NCI-H1092 (cell line): ENCODE measurements at places on chromosomes 12 and 14.

DNA sequence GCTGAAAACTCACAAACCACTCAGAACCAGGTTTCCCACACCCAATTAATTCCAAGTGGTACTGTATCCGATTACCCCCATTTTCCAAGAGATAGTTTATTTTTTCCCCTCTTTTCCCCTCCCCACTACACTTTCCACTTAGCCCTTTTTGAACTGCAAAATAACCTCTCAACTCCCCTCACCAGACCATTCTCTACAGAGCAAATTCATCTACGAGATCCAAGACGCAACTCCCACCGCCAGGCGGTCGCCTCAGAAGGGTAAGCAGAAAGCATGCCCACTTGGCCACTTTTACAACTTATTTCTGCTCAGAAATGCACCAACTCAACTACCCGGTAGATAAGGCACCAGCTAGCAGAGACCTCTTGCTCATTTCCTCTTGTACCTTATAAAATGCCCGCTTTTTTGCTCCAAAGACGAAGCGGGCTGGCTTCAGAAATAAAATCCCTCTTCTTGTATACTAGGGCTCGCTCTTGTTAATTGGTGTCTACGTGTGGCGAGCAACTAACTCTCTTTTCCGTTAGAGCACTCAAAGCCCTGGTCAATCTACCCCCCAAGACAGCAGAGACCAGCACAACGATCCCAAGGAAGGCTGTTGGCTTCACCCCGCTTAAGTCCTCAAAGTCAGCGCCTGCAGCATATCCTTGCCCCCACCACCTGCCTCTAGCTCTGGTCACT, 910 bp upstream of the SRP54 start:
- DNase-seq, result no peak

DNA sequence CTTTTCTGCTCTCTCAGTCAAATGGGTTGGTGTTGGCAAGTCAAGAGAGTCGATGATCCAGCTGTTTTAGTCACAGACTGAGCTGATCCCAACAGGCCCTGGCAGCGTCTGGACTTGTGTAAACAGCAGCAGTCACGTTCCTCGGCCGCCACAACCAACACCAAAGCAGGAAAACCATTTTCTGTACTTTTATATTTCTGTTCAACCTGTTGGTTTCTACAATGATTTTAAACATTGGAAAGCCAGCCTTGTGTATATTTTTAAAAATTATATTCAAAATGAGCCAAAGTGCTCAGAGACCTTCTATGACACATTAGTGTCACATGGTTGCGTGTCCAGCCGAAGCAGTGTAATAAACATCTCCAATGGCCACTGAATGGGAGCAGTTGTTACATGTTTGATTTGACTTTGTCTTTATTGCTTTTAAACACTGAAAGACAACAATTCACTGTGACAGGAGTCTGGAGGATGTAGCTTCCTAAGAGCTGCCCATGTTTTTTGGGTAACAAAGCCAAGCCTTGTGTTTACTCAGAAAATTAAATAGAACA, 5.9 kb upstream of the SIVA1 start:
- DNase-seq, result peak; percentile 57

DNA sequence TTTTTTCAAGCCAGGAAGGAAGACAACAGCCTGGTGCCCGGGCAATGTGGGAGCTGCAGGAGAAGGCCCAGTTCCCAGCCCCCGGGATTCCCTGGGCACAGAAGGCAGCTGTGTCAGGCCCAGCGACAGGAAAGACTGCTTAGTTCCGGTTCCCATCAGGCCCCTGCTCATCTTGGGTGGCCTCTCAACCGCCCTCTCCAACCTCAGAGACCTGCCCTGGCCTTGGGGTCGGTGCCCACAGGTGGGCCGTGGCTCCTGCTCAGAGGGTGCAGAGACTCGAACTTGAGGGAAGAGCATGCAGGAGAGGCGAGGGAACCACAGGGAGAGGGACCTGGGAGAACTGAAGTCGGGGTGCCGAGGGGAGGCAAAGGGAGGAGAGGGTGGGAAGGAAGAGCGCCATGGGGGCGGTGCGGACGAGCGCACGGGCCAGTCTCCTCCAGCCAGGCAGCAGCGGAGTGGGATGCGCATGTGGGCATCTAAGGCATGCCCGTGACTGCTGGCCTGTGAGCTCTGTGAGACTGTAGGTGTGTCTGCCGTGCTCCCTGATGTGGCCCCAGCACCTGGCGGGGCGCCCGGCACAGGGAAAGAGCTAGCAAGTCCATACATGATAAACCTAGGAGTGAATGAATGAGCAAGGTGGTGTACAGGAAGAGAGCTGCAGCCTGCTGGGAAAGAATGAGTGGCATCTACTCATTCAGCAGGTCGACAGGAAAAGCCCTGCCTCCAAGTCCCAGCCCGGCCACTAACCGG, 42.7 kb downstream of the SSH1 start:
- DNase-seq, result no peak

DNA sequence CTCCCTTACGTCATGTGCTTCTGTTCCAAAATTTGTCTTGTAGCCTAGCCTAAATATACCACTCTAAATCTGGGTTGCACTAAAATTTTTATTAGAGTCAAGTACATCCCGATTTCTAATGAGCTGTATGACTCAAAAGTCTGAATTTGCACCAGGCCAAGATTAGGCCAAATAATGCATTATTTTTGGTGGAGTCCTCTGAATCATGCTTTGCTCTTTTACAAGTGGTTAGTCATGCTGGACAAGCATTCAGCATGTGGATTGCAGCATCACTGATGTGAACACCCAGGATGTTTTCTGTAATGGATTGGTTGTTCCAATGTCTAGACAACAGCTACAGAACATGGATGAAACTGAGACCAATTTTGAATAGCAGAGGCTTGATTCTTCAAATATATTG, 23.7 kb downstream of the HEBP1 start:
- DNase-seq, result no peak

DNA sequence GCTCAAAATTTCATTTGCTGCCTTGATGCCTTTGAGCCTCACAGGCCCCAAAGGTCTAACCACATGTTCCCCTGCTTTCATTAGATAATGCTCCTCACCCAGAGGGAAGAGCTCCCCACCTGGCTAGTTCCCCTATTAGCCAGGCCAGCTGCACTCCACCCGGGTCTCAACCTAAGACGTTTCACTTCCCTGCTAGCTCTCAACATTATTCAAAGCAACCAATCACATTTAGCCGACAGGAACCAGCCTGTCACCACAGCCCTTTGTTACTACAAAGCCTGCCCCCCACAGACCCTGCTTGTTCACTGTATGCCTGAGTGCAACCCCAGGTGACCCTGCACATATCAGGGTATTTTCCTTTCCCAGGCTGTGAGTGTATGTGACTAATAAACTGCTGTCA, 78.6 kb downstream of the SLC15A5 start:
- DNase-seq, result no peak

GRCh38 chr14:87108726-87109125, 884.3 kb downstream of the GALC start:
- DNase-seq, result no peak

GRCh38 chr12:86193931-86194330, 62.3 kb downstream of the MGAT4C start:
- DNase-seq, result no peak

DNA sequence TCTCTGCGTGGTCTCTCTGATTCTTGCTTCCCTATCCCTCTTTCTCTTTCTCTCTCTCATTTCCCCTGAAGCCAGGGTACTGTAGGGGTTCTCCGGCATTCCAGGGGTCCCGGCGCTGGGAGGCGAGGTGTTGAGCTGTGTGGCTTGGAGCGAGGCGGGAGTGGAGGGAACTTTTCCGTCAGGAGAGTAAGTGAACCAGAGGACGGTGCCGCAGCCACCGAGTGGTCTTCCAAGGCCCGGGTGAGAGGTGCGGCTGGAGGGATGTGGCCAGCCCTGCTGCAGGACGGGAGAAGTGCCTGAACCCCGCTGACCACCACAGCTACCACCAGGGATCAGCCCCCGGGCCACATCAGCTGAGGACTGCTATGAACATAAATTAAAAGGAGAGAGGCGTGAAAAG, 68.2 kb upstream of the FAM181A start:
- DNase-seq, result no peak

- no peak for DNase-seq
Measured at GRCh38 chr14:92625213-92625612, 111.6 kb downstream of the RIN3 start.

GRCh38 chr12:104207416-104208205, 8.0 kb upstream of the TXNRD1 start:
- no peak for DNase-seq

- no peak for DNase-seq
Measured at GRCh38 chr14:97196336-97196735, 399.2 kb downstream of the VRK1 start.

GRCh38 chr12:98227162-98227561, 288.2 kb upstream of the TMPO start:
- no peak for DNase-seq

GRCh38 chr14:38880643-38881524, 222.2 kb downstream of the SEC23A start:
- DNase-seq, result no peak

DNA sequence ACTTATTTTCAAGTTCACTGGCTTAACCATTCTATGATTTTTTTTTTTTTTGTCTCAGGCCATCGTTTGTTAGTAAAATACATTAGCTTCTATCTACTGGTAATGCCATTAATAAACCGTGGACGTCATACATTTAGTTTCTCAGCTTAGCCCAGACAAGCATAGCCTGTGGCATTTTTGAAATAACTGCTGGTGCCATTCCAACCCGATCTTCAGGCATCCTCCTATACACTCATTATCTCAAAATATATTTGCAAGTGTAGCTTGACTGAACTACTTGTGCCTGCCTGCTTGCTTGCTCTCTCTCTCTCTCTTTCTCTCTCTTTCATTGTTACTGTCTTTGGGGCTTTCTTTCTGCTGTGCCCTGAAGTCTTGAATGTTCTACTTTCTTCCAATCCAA, 12.7 kb upstream of the MBIP start:
- DNase-seq, result no peak

DNA sequence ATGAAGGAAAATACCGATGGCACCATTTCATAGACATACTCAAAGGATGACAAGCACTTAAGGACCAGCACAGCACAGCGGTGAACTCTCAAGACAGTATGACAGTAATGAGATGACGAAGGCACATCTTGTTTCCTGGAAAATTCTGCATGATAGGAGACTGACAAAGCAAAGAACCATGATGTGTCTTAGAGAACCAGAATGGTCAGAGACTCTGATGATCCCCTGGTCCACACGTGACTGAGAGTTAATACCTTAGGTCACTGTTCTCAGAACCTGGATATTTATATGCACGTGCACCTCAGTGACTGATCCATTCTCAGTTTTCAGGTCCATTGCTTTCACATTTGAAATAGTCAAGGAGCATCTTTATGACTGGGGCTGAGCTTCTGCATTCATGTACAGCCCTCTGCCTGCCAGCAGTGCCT, 35.3 kb downstream of the PROX2 start:
- DNase-seq, result no peak

GRCh38 chr12:19201661-19202060, 72.1 kb downstream of the PLEKHA5 start:
- DNase-seq, result no peak
